Neuronal stem cell (in vitro differentiated cells): ENCODE measurements at places on chromosomes 2 and 18.
A peak's percentile ranks its signal among the peaks of the same experiment; 100 is the strongest.

DNA sequence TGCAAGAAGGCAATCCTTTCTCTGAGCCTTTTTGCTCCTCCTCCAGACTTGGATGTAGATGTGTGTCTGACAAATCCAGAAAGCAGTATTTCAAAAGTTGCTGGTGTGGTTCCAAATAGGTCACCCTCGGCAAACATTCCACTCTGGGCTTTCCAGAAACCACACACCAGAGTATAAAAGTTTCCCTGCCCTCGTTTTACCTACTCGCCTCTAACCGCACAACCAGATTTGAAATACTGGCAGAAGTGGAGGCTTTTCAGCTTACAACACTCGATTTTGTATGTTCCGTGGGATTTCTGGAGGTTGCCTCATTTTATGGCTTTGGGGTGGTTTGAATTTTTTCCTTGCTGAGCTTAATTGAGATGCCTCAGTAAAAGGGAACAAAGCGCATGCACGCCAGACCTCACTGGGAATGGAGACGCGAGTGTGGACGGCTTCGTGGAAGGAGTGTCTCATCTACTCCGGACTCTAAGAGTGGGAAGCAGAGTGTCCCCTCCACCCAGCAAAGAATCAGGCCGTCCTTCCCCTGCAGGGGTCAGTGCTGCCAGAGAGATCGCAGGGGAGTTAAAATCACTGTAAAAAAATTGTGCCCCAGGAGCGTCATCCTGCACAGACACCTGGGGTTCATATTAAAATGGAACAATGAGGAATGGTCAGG, 44.0 kb upstream of the RPL31 start:
- DNase-seq = no peak

DNA sequence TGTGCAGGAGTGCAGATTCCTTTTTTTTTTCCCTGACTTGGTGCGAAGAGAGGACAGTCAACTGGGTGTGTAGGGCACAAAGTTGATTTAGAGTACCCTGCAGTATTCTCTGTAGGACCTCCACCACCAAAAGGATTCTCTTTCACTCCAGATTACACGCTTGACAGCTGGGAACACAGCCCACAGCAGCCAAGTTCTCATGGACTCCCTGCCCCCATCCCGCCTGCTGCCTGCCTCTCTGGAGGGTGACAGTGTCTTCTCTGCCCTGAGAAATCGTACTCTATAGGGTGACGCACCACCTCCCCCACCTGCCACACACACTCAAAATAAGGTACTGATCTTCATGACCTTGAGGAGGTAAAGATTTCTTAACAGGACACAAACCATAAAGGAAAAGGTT, 26.6 kb upstream of the IHH start:
- no peak for DNase-seq

- DNase-seq = no peak
These were observed 60.6 kb downstream of the KIF1A start for GRCh38 chr2:240759459-240759858.

DNA sequence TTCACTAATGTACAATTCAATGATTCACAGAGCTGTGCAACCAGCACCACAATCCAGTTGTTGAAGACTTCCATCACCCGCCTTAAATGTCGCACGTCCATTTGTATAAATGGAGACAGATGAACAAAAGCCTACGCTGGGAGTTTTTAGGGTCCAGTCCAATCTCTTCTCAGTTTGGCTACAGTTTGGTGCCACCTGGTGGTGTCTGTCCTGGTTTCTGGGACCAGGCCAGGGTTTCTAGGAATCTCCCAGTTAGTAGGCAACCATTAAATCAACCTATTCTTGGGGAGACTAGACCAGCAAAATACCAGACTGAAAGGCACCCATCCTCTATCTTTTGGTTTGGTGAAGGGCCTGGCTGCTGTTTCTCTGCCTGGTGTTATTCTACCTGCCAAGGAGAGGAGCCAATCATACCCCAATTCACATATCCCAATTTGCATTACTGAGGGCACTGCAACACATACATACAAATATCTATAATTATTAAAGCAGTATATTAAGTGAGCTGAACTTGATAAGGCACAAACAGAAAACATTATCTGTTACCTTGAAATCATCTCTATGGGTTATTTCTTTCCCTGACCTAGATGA, 3.2 kb upstream of the DDX1 start:
- DNase-seq = peak; percentile 51
